Sciatic nerve (tissue), 2 donors: ENCODE measurements at places on chromosomes 5 and 9. TPM values are rescaled to one million over a fixed set of nuclear protein-coding genes. Genes with fewer than 3 reads are reported as not detected.
A peak's percentile ranks its signal among the peaks of the same experiment; 100 is the strongest.

The FOXD4L6 gene
- total RNA-seq = not detected

The CCNI2 gene
- 0.36 TPM for total RNA-seq

The NUTM2G gene
- total RNA-seq = not detected

The PCDHGA5 gene
- total RNA-seq = 8.8 TPM

The IGFBPL1 gene
- not detected for total RNA-seq

The IFNE gene
- not detected for total RNA-seq

The AGXT2 gene
- not detected for total RNA-seq

GRCh38 chr5:9222054-9222976, 323.6 kb downstream of the SEMA5A start:
- no peak for DNase-seq

- no peak for DNase-seq
Measured at GRCh38 chr5:137651022-137651421, 84.9 kb downstream of the KLHL3 start.

DNA sequence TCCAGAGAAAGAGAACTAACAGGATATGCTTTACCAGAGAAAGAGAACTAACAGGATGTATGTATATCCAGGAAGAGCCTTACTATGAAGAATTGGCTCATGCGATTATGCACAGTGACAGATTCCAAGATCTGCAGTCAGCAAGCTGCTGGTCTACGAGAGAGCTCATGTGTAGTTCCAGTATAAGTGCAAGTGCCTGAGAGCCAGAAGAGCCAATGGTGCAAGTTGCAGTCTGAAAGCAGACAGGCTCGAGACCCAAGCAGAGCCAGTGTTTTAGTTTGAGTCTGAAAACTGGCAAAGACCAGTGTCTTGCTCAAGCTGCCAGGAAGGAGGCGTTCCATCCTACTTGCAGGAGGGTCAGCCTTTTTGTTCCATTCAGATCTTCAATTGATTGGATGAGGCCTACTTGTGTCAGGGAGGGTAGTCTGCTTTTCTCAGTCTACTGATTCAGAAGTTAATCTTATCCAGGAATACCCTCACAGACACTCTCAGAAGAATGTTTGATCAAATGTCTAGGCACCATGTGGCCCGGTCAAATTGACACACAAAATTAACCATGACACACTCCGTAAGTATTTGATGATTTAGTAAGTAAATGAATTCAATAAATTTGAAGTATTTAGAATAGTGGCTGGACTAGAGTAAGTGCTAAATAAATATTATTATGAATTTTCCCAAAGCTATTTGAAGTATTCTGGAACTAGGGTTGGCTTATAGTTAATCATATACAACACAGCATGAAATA, 372.1 kb upstream of the SGCD start:
- no peak for DNase-seq

DNA sequence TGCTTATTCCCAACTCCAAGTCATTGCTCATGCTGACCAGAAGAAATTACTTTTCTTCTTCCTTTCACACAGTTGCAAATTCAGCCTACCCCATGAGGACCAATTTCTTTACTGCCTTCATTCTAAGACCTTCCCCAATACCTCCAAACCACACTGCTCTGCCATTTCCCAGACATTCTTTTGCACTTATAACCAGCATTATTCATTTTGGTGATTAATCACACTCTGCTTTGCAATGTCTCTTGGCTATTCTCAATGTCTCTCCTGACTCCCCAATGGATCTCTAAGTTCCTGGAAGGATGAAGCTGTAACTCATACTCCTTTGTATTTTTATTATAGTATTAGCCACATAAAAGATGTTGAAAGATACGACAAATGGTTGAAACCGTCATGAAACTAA, 105.7 kb upstream of the RANBP3L start:
- DNase-seq = no peak

GRCh38 chr9:13179257-13179656, 100.2 kb downstream of the MPDZ start:
- DNase-seq = no peak

DNA sequence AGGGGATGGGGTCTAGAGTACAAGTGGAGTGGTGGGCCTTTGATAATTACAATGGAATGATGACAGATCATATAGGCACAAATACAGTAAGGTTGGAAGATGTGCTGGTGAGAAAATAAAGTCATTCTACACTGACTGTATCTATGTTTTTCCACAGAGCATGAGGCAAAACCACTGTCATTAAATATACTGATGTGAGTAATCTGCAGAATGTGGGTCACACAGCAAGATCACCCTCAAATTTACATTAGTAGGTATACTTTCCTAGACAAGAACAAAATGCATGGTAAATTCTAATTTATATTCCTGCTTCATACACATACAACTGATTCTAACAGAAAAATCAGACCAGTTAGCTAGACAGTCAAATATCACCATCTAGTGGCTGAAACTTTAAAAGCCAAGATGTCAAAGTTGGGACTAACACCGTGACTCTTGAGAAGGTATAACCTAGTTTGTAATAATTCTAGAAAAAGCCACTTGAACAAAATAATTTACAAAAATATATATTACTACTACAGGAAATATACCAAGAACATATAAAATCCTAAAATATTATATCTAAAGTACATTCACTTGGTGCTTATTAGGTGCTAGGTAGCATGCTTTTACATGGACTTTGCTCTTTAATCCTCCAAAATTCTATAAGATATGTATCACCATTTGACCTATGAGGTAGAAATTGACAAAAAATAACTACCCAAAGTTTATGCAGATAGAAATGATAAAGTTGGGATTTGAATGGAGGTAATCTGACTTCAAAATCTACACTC, 19.5 kb downstream of the TTC33 start:
- DNase-seq = no peak

GRCh38 chr9:99169086-99169485, 52.7 kb downstream of the ALG2 start:
- DNase-seq = no peak

- no peak for DNase-seq
Measured at GRCh38 chr5:139137697-139138096, 60.5 kb downstream of the SIL1 start.

- DNase-seq = peak; percentile 85
Measured at GRCh38 chr9:129568560-129569501, 52.1 kb downstream of the C9orf50 start.

DNA sequence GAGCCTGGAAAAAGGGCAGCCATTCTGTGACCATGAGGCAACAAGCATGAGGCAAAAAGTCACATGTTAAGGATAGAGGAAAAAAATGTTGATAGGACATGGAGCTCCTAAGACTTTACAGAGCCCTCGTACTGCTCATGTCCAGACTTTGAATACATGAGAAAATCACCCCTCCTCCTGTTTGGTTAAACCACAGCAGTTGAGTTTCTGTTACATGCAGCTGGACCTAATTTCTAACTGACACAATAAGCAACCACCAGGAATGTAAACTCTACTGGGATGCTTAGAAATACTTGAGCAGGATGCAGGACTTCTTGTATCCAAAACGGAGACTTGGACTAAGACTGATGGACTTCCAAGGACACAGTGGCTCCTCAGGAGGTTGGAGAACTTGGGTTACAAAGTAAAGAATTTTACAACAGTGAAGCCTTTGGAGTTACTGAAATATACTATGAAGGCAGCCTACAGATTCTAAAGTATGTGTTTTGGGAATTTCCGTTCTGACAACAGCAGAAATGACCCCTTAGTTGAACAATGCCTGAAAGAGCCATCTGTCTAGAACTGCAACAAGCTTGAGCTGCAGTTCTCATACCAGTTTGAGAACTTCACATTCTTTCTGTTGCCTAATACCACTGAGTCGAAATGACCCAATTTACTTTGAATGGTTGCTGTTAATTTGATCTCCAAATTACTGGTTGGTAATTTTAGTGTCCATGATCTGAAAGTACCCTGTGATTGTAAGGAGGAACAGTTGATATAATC, 268.9 kb downstream of the PIK3R1 start:
- no peak for DNase-seq

DNA sequence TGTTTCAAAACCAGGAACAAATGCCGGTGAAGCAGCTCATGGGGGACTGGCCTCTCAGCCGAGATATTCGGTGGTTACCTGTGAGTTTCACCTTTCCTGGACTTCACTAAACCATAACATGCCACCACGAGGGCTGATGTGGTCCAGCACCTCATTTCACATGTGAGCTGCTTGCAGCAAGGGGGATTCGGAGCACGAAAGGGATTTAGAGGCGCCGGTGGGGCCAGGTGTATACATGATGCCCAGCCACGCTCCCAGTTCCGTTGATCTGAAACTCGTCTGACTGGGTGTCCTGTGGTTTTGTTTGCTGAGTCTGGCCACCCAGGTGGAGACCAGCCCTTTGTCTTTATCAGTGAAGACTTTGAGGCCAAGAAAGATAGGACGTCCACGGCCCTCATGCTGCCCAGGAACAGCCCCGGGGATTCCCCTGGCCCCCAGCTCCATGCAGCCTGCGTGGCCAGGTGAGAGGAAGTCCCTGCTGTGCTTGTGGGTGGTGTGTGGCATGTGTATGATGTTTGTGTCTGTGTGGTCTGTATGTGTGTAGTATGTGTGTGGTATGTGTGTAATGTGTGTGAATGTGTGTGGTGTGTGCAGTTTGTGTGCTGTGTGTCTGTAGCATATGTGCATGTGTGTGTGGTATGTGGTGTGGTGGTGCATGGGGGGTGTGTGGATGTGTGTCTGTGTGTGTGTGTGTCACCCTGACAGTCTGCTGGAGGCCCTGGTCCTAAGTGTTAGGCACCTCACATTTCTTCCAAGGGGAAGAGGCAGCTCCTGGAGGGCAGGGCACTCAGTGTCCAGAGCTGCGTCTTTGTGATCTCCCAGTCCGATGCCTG, 23.4 kb downstream of the PHF2 start:
- no peak for DNase-seq
